ENCODE measurements at places on chromosomes 4 and X.

GRCh38 chrX:53184836-53185235, 40.2 kb downstream of the KDM5C start:
- no peak for DNase-seq

- no peak for DNase-seq
These were observed 81.6 kb downstream of the SORBS2 start for GRCh38 chr4:185730387-185730786.

DNA sequence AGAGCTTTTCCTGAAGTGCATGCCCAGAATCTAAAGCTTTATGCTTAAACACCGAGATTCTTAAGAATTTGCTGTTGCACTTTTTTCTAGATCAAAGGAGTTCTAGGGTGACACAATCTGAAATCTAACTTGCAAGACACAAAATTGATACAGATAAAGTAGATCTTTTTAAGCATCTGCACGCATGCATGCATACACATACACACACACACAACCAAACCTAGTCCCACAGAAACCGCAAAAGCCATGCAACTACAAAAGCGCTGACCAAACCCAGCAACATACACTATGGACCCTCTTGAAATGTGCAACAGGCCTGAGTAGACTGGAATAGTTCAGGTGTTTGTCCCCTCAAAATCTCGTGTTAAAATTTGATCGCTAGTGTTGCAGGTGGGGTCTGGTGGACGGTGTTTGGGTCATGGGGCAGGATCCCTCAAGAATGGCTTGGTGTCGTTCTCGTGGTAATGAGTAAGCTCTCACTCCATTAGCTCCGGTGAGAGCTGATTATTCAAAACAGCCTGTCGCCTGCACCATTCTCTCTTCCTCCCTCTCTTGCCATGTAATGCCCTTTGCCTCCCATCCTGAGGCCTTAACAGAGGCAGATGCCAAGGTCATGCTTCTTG, 52.7 kb downstream of the IRF2 start:
- no peak for DNase-seq

GRCh38 chrX:40530509-40530908, 50.3 kb upstream of the ATP6AP2 start:
- no peak for DNase-seq

DNA sequence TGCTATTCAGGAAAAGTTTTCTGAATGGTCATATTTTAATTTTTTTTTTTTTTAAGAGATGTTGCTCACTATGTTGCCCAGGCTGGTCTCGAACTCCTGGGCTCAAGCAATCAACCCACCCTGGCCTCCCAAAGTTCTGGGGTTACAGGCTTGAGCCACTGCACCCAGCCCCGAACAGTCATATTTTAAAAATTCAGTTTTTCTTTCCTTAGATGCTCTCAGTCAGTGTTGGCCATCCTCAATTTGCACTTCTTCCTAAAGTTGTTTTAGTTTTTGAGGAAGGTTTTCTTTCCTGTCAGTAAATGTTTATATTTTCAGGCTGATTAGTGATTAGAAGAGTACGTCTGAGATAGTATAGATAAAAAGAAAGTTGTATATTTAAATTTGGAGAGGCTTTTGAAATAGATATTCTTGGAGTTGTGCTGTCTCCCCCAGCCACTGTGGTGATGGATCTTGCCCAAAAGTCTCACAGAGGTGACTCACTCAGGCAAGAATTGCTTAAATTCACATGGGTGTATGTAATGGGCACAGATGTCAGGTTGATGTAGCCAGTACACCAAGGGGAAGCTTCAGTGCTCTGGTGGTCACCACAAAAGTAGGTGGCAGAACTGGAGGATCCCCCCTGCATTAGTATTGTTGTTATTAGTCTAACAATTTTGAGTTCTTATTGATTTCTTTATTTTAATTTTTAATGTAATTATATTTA, 72.2 kb upstream of the ELOVL6 start:
- DNase-seq: no peak

- DNase-seq: no peak
These were observed 353.1 kb upstream of the NR3C2 start for GRCh38 chr4:148795156-148795864.

- no peak for DNase-seq
These were observed 3.6 kb upstream of the AFP start for GRCh38 chr4:73432169-73433000.

DNA sequence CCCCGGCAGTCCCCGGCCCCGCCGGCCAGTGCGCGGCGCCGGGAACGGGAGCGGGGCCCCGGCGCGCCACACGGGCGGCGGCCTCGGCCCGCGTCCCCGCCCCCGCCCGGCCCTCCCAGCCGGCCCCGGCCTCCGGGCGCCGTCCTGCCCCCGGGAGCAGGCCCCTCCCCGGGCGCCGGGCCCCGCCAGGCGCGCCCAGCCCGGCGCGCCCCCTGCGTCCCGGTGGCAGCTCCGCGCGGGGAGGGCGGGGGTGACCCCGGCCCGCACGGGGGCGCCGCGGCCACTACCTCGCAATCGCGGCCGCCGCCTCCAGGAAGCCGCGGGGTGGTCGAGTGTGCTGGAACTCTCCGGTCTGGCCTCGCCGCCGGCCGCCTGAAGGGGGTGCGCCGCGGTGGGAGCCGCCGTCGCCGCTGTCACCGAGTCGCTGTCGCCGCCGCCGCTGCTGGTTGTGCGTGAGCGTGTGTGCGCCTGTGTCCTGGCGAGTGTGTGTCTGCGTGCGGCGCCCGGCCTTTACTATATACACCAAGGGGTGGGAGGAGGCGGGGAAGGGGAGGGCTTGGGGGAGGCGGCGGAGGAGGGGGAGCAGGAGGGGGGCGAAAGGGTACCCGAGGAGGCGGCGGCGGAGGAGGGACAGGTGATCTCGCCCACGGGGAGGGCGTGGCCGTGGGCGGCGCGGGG, at the start of gene RAI2:
Gene RAI2 (minus strand): TSS at position 488 of the 678 bp plus-strand sequence. CDS start 59,288 bp downstream, outside the sequence.
- no peak for DNase-seq

DNA sequence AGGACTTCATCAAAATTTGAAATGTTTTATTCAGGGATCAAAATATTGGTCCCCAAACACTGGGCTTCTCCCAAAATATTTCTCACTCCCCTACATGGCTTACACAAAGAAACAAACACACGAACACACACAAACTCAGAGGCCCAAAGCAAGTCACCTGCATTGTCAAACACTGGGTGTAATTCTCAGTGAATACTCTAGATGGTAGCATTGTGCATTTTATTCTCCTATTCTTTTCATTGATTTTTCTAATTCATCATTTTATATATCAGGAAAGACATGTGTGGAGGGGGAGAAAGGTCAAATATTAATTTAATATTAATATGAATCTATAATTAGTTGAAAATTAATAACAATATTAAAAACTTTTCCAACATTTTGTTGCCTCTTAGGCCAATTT, 72.3 kb upstream of the TNMD start:
- DNase-seq: no peak

DNA sequence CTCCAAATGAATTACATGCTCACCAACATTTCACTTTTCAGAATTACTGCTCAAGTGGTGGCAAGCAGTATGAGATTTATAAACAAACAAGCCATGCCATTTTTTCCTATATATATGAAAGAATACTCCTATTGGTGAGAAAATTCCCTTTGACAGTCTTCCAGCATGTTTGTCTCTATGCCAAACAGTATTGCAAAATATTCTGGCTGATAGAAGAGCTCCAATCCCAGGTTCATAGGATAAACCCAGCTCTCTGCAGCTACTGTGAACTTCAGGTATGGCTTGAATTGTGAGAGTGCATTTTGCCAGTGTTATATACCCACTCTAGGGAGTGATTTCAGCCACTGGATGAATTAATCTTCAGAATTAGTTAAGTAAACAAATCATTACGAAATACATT, 108.8 kb downstream of the MAGEC2 start:
- DNase-seq: no peak

DNA sequence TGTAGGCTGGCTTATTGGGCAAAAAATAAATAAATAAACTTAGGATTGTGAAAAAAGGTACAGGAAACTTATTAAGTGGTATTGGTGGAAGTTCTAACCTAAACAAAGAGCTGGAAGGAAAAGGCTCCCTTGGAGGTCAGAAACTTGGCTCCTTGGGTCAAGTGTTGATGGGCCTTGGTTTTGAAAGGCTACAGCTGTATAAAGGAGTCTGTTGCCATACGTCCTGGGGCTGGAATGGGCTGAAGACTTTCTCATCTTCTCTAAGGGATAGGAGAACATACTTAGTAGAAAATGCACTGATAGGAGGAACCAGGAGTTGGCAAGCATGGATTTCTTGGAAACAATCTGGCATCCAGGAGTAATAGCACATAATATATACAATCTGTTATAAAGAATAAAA, 56.6 kb downstream of the PDLIM5 start:
- no peak for DNase-seq

GRCh38 chrX:104137496-104137895, 19.3 kb downstream of the SLC25A53 start:
- no peak for DNase-seq

- no peak for DNase-seq
These were observed 60.6 kb upstream of the FAT4 start for GRCh38 chr4:125254106-125254505.

GRCh38 chrX:16695079-16695676, 17.3 kb downstream of the CTPS2 start:
- DNase-seq: peak; percentile 5

GRCh38 chr4:182680234-182680653, 236.9 kb downstream of the DCTD start:
- DNase-seq: no peak

DNA sequence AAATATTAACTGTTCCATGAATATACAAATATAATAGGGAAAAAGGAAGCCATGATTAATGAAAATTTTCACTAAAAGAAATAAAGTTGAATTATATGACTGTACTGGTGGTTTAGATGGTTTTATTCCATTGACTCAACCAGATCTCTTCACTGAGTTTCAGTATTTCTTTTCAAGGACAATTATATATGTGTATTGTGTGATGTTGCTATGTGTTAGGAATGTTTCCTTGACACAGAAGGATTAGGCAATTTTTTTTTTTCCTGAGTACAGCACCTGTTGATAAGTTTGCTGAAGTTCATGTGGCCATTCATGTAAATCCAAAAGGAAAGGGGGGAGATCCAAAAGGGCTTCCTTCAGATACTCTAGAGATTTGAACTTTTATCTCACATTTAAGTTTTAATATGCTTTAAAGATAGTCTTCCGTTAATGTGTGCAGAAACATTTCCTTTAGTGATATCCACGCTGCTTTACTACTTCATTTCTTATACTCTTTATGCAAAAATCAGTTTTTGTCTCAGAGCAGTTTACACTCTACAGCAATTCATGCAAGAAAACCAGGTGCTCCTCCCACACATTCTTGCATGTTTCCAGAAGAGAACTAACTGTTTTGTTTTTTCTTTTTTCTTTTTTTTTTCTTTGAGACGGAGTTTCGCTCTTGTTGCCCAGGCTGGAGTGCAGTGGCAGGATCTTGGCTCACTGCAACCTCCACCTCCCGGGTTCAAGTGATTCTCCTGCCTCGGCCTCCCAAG, 249.1 kb downstream of the RPA4 start:
- no peak for DNase-seq

DNA sequence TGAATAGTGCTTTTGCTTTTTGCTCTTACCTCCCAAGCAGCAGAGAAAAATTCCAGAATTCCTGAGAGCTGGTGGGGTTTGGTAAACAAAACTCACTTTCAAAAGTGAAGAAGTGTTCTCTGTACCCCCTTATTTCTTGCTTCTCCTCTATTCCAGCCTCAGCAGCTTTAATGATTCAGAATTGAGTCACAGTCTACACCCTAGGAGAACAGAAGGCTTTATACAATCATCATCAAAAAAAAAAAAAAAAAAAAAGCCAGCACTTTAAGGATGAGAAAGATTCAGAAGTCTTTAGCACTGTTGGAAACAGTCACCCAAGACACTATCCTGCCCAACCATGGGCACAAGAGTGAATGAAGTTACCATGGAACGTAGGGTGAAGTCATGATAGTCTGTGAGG, 1583.1 kb upstream of the PCDH10 start:
- no peak for DNase-seq

- no peak for DNase-seq
These were observed 69.8 kb downstream of the SORCS2 start for GRCh38 chr4:7262134-7262533.

GRCh38 chr4:146633471-146633800, 5.3 kb upstream of the POU4F2 start:
- DNase-seq: no peak

- DNase-seq: no peak
These were observed 21.8 kb downstream of the FHL1 start for GRCh38 chrX:136168929-136169735.

DNA sequence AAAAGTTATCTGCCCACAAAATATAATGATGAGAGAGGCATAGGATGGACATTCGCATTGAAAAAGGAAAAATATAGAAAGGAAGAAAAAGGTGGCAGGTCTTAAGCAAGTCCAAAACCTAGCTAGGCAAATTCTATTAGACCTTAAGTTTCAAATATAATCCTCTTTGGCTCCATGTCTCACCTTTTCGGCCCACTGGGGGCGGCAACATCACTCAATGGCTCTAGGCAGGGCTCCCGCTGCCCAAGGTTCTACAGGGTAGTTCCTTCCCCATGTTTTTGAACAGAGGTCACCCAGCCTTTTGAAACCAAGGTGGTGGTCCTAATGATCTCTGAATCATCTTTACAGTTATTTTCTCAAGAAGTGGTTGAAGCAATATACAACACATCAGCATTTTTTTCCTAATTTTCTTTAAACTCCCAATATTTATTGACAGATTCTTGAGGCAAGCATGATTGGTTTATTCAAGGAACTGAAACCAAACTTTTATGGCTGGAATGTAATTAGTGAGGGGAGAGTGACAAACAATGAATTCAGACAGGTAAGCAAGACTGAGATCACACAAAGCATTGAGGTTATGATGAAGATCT, 309.4 kb downstream of the ANTXR2 start:
- no peak for DNase-seq

DNA sequence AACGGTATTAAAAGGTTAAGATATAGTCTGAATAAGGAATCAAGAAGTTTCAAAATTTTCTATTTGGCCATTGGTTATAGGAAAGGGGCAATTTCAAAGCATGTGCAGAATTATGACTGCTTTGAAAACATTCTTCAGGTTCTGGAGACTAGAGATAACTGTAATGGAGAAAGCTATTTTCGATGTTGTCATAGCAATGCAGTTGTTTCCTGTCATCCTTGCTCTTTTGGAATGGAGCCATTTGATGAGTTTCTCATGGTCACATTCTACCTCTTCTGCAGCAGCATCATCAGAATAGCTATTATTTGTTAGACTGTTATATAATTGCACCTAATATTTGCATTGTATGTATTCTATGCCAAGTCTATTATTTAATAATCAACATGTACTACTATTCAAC, 368.2 kb upstream of the NR3C2 start:
- no peak for DNase-seq

DNA sequence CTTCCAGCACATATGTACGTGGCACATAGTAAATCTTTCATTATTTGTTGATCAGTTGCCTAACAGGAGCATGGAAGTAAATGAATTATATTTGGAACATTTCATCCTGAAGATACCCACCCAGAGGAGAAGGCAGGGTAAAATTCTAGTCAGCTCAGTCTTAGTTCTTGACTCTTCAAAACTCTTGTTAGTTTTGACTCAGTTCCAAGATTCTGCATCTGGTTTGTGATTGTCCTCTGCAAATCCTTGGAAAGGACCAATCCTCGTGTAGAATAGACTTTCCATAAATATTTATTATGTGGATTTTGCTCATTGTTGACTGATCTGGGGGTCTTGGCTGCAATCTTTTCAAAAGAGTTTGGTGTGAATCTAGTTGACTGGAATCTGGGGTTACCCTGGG, 257.5 kb upstream of the FAT1 start:
- no peak for DNase-seq

GRCh38 chr4:101419336-101420135, 72.2 kb upstream of the PPP3CA start:
- no peak for DNase-seq

Measured in activated naive CD8-positive, alpha-beta T cell treated with anti-CD3 and anti-CD28 coated beads, Interleukin-2, amount 50 U/mL, for 16 hours (primary cell).